ENCODE measurements at places on chromosomes 4 and X.
A peak's percentile ranks its signal among the peaks of the same experiment; 100 is the strongest.

- DNase-seq, result no peak
These were observed 259.5 kb downstream of the ARHGAP24 start for GRCh38 chr4:85734424-85734831.

- no peak for DNase-seq
These were observed 367.2 kb downstream of the BMPR1B start for GRCh38 chr4:95124906-95125504.

DNA sequence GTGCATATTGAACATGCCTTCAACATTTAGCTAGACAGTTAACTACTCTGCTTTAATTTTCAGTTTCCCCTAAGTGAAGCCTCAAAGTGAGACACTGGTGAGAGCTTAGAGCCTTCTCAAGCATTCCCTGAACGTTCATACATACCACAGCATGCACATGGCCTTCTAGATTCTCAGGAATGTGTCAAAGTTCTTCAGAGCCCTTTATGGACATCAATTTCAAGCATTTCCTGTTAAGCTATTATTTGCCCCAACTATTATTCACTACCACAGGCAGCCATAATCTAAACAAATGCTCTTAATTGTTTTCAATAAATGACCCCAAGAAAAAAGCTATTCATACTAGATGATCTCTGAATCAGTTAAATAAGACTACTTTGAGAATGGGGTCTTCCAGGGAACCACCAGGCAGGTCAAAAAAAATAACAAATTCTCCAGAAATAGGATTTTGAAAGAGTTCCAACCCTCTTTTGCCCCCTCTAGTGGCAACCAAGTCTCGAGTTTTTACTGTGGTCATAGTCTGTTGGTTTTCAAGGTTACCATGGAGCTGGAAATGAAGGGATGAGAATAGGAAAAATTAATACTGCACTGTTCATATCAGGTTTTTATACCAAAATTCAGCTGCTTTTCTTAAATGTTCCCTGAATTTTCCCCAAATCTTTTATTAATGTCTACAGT lies 235.4 kb downstream of the RAB28 start:
- DNase-seq, result no peak

DNA sequence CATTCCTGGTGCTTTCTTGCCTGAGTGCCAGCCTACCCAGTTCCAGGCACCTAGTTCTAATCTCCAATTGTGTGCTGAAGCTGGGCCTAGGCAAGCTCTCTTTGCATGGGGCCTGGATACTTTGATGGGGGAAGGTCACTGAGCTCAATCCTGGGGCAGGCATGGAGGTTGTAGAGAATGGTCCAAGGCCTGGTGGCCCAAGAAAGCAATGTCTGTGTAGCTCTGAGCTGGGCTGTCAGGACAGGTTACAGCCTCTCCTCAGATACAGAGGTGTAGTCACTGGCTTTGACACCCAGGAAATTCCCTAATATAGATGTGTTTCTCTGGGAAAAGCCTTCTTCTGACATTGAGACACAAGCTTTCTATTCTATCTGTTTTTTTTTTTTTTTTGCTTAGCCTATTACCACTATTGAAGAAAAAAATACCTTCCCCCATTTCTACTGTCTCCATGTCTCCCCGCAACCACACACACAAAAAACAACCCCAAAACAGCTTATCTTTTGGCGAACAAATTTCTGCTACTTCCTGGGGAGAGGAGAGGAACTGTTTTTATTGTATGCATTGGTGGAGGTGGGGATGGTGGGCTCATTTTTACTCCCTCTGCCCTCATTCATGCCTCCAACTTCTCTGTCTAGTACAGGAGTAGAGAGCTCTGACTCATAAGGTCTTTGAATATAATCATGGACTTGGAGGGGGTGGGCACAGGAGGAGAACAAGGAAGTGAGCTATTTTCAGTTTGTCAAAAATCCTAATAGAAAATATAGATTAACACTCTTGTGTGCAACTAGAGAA lies 66.7 kb upstream of the DHX15 start:
- DNase-seq, result no peak

DNA sequence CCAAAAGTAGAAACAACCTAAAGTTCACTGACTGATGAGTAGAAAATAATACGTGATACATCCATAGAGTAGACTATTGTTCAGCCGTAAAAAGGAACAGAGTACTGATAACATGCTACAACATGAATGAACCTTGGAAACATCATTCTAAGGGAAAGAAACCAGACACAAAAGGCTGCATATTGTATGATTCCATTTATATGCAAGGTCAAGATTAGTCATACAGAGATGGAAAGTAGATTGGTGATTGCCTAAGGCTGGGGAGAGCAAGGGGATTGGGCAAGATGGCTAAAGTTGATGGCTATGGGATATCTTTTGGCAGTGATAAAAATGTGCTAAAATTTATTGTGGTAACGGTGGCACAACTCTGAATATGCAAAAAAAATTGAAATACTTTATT lies 209.1 kb downstream of the RELL1 start:
- no peak for DNase-seq

DNA sequence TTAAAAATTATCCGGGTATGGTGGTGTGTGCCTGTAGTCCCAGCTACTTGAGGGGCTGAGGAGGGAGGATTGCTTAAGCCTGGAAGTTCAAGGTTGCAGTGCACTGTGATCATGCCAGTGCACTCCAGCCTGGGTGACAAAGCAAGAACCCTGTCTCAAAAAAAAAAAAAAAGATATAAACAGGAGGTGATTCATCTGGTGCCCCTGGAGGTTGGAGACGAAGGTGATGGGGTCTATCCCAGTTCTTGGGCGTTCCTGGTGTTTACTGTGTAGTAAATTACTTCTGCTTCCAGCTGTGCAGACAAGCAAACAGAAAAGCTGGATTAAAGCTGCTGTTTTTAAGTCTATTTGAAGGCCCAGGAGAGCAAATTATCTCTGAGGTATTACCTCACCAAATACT lies 19.9 kb downstream of the GPKOW start:
- DNase-seq, result no peak

DNA sequence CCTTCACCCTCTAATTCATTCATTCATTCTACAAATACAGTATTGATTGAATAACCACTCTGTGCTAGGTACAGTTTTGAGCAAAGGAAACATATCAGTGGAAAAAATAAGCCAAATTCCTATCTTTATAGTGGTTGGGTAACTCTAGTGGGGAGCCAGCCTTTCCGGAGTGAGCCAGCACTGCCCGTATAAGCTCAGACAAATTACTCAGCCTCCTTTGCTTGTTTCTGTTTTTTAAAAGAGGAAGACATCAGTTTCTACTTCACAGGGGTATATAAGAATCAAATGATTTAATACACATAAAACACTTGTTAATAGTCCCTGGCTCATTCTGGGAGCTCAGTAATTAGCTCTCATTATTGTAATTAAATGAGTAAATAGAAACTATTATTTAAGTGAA lies 238.2 kb upstream of the MAD2L1 start:
- DNase-seq, result no peak

DNA sequence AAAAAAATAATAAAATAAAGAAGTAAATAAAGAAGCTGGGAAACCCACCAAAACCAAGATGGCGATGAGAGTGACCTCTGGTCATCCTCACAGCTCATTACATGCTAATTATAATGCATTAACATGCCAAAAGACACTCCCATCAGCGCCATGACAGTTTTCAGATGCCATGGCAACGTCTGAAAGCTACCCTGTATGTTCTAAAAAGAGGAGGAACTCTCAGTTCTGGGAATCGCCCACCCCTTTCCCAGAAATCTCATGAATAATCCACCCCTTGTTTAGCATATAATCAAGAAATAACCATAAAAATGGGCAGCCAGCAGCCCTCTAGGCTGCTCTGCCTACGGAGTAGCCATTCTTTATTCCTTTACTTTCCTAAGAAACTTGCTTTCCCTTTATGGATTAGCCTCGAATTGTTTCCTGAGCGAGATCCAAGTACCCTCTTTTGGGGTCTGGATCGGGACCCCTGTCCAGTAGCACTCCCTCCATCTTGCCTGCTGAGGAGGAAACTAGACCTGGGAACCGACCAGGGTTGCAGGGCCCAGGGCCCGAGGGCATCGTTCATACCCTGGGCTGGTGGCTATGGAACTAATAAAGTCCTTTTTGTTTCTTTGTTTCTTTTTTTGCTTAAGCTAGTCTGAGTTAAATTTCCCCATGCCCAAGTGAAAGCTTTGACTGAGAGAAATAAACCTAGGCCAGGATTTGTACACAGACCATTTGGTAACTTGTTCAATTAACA lies 30.9 kb downstream of the HTT-AS start:
- DNase-seq, result peak; percentile 40

DNA sequence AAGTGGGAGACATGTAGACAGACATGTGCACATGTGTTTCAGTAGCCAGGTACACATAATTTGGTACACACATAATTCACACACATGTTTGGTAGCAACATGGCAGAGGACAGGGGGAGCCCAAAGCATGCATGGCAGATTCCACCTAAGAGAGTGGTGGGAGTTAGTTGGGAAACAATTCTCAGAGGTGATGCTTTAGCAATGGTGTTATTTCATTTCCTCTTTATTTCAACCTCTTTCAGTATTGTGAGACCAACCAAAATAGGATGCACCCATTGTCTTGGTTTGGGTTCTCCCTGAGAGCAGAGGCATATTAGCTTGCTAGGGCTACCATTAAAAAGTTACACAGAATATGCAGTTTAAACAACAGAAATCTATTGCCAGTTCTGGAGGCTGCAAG lies 92.2 kb upstream of the ANXA3 start:
- no peak for DNase-seq

DNA sequence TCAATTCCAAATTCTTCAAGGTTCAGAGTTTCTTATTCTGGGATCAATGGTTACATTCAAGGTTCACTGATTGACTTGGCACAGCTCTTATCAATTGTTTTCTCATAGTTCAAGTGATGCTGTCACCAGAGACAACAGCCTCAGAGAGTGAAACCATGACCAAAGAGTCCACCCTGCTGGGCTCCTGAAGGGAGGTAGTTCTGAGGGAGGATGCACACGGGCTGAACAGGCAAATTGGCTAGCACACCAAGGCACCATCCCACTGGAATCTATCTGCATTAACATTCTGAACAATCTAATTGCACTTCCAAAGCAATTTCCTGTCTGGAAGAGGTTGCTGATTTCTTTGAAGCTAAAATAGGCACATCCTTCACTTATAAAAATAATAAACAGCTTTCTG lies 16.6 kb upstream of the GAB1 start:
- no peak for DNase-seq

DNA sequence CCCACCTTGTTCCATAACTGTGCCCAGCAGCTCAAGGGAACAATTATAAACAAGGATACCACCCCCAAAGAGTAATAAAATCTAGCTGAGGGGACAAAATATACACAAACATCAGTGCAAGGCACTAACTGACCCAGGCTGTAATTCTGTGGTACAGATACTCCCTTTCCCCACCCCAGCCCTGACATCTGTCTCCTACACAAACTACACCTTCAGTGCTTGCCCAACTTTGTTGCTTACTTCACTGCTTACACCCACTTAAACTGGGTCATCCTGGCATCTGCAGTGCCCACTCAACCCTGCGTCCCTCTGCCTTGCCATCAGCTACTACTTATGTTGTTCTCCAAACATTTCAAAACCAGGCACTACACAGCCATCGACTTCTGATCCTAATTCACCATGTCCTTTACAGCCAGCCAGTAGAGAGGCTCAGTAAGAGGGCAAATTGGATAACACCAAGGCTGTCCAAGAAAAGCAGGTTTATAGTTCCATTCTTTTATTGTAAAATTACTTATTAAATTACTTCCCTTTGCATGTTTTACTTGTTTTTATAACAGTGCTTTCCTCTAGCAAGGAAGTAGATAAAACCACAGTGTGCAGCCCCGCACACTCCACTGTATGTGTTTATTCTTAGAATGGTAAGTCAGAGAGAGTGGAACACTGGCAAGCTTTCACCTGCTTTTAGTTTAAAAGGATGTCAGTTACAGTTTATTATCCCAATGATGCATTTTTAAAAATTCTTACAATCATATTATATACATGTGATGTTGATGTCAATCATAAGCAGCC lies 149.6 kb downstream of the INPP4B start:
- no peak for DNase-seq

GRCh38 chr4:184755278-184755677 lies 21.4 kb upstream of the CENPU start:
- peak; percentile 61 for DNase-seq

GRCh38 chrX:150762258-150763165 lies 69.3 kb downstream of the MTMR1 start:
- no peak for DNase-seq

- no peak for DNase-seq
These were observed 701 bp upstream of the BCOR start for GRCh38 chrX:40098264-40099054.

- DNase-seq, result no peak
These were observed 20.4 kb downstream of the PRPS2 start for GRCh38 chrX:12811658-12812057.

DNA sequence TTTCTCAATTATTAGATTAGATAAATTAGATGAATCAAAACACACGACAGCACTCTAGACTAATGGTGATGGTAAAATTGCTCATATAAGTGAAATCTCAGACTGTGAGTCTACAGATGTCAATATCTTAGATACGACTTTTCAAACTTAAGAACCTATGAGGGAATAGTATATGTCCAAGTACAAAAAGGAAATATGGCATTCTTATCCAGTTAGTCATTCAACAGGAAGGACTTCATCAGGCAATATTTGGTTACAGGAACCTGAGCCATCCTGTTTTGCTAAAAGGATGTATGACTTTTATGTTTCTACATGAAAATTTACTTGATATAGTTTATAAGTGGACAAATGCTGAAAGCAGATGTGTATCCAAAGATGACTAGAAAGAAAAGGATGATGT lies 107.0 kb downstream of the CT47B1 start:
- no peak for DNase-seq

- no peak for DNase-seq
These were observed 194.1 kb downstream of the SH2D1A start for GRCh38 chrX:124540474-124540873.

DNA sequence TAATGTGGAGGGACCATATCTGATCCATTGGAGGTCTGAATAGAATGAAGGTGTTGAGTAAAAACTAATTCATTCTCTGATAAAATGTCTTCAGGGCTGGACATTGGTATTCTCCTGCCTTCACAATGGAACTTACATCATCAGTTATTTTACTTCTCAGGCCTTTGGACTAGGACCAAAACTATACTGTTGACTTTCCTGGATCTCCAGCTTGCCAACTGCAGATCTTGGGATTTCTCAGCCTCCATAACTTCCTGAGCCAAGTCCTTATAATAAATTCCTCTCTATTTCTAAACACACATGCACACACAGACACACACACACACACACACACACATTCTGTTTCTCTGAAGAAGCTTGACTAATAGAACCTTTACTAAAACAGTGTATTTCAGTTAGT lies 1858.6 kb upstream of the ADGRL3 start:
- DNase-seq, result no peak

GRCh38 chr4:151908734-151909497 lies 148.1 kb upstream of the GATB start:
- DNase-seq, result no peak

DNA sequence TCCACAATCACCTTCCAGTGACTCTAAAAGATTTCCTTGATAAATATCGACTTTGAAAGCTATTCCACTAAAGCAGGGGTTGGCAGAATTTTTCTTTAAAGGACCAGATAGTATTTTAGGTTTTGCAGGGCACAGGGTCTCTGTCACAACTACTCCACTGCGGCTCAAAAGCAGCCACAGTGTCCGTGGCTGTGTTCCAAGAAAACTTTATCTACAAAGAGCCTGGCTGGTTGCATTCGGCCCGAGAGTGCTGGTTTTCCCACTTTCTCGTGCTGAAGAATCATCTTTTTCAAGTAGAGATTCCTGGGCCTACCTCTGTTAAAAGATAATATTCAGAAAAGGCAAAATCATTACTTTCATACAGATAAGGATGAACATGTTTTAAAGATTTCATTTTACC lies 55.6 kb downstream of the TSPAN7 start:
- DNase-seq, result no peak

GRCh38 chr4:108851366-108851765 lies 88.5 kb upstream of the ETNPPL start:
- DNase-seq, result no peak

GRCh38 chrX:41389311-41389888 lies 55.4 kb downstream of the DDX3X start:
- DNase-seq, result no peak
